Activated naive CD4-positive, alpha-beta T cell (primary cell): ENCODE measurements at places on chromosomes 1 and 21.

DNA sequence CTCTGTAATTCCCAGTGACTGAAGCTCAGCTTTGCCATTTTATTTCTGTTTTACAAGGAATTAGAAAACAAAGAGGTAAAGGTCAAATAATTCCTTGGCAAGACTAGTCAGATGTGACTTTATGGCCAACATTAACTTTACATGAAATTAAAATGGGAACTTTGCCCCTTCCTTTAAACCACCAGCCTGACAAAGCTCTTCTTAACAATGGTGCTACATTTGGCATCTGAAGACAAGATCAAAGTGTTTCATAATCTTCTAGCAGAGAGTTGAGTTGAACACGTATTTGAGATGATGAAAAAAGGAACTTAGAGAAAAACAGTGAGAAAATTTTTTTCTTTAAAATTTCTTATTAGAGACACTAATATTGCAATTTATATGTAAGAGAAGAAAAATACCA, 193.8 kb downstream of the AK5 start:
- DNase-seq: no peak

- DNase-seq: no peak
Measured at GRCh38 chr1:64269558-64269884, 66.1 kb downstream of the UBE2U start.

- no peak for DNase-seq
Measured at GRCh38 chr1:151479462-151479861, 20.2 kb upstream of the POGZ start.

DNA sequence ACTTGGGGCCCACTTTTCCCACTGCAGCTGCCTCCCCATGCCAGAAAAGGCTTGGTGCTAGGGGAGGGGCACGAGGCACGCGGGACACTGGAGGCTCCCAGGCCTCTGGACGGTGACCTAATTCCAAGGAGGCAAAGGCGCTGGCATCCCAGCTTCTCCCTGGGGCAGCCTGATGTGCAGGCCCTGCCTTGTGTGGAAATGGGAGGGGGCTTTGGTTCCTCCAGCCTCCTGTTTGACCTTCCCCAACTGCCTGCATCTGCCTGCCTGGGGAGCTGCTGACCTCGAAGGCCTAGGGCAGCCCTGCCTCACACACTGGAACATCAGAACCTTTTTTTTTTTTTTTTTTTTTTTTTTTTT, 39.9 kb downstream of the KIAA1614 start:
- no peak for DNase-seq

- no peak for DNase-seq
Measured at GRCh38 chr1:65108025-65108642, 39.9 kb upstream of the AK4 start.

- DNase-seq: no peak
Measured at GRCh38 chr1:8384088-8384487, 66.2 kb downstream of the SLC45A1 start.

GRCh38 chr1:65254320-65255034, 54.9 kb upstream of the DNAJC6 start:
- peak; percentile 85 for DNase-seq

- no peak for DNase-seq
Measured at GRCh38 chr1:15559189-15559810, 25.6 kb downstream of the AGMAT start.

DNA sequence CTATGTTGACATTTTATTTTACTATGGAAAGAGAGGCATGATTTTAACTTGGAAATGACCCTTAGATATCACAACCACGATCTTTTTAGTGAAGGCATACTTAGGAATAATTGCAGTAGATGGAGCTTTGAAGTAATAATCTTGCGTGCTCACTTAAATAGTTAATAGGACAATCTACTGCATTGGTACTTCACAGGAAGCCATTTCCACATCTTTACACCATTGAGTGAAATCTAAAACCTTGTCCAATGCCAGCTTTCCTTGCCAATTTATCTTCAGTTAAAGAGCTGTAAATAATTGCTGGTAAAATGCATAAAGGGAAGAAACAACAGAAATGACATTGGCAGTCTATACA, 586.3 kb downstream of the ADGRL2 start:
- no peak for DNase-seq

DNA sequence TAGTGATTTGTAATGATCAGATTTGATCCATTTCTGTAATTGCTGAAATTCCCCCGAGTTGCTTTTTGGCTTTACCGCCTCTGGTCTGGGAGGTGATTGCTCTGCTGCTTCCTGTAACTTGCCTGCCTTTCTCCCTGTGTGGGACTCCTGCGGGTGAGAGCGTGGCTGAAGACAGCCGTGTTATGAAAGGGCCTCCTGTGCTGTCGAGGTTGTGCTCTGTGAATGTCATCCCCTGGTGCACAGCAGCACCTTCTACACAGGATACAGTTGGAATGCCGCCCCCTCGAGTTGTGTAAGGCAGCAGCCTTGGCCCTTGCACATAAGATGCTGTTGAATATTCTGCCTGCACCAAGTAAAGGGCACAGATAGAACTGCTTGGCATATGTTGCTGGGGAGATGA, 5.9 kb downstream of the SOD1 start:
- DNase-seq: no peak

DNA sequence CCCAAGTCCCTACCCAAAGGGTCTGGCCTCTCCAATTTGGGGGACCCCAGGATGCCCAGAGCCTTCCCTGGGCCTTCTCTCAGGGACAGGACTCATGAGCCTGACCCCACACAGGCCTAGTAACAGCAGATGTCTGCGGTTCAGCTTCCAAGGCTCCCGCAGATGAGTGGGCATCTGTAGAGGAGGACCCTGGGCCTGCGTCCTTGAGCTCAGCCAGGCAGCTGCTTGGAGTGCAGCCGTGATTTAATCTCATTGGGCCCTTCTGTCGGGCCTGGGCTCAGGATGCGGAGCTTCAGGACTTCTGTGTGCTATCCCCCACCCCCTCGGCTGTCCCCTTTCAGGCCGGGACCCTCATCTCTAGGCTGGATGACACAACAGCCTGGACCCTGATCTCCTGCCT, 35.4 kb downstream of the IGSF21 start:
- no peak for DNase-seq

DNA sequence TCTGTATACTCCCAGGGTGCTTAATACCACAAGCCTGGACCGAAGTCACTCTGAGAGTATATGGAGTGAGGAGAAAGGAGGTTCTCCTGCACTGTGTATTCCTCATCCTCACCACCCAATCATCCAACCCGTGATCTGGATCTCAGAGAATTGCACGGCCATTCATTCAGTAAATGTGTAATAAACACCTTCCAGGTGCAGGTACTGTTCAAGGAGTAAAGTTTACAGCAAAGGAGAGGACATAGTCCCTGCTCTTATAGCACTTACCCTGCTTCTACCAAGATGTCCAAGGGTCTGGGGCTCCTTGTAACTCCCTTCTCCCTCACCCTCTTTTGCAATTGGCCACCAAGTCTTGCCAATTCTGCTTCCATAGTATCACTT, 139.2 kb upstream of the JUN start:
- no peak for DNase-seq

DNA sequence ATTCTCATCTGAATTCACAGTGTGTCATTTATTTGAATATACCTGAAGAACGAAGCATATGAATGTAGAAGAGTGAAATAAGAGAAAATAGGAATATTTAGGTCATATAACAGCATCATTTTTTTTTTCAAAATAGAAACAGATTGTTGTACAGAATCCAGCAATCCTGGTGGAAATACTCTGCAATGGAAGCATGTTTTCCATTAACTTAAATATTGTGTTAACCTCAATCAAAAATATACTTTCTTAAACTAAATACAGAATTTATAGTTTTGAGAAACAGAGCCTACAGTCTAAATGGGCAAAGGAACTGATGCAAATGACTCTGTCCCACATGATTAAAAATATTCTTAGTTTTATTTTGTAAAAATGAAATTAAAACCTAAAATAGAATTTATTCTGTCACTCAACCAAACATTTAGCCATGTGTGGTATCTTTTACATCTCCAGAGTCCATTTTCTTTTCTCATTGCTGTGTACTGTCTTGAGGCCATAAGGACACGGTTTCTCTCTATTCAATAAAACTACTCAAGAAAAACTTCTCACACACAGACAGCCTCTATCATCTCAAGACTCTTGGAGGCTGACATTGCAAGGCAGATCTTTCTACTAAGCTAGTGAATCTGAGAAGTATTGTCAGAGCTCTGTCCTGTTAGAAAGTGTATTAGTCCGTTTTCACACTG, 322.6 kb downstream of the LTN1 start:
- no peak for DNase-seq
